Germinal center (tissue), 1 donor: ENCODE measurements at places on chromosomes 2 and 18.

GRCh38 chr2:65754219-65754618, 321.8 kb upstream of the SPRED2 start:
- DNase-seq: no peak

DNA sequence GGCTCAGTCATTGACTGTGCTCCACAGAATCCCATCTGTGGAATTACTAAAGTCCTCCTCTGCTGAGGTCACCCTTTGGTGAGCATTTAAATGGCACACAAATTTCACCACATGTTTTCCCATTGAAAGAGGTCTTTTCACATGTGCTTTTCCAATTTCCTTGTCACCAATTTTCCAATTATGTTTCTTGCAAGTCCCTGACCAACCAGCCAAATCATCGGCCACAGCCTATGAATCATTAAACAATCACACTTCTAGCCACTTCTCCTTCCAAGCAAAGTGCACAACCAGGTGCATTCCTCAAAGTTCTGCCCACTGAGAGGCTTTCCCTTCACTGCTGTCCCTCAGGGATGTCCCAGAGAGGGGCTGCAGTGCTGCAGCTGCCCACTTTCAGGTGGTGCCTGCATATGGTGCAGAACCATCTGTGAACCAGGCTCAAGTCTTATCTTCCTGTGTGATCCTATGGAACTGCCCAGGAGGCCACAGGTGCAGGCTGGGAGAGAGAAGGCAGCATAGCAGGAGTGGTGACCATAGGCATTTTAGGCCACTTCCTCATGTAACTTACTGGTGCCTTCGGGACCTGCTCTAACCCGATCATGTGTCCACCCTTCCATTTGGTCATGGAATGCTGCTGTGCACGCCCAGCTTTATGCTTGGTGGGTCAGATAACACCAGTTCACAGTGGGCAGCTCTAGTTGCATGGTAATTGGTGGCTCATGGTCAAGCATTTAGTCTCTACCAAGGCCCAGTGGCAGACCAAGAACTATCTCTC, 153.0 kb downstream of the SEPTIN10 start:
- DNase-seq: no peak

DNA sequence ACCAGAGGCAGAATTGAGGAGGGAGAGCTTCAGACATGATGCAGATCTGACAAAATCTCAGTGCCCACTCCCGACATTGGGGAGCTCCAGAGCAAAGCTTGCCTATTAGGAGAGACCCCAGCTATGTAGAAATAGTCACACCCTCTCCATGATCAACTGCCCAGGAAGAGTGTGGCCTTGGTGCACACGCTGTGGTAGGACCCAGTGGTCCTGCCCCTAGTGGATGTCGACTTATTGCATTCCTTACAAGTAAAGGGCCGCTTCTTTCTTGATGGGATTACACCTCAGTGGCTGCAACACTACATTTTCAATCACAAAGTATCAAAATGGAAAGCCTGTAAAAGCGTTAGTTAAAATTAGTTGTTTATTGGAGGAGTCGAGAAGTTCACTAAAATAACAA, 64.2 kb downstream of the VRK2 start:
- DNase-seq: no peak

DNA sequence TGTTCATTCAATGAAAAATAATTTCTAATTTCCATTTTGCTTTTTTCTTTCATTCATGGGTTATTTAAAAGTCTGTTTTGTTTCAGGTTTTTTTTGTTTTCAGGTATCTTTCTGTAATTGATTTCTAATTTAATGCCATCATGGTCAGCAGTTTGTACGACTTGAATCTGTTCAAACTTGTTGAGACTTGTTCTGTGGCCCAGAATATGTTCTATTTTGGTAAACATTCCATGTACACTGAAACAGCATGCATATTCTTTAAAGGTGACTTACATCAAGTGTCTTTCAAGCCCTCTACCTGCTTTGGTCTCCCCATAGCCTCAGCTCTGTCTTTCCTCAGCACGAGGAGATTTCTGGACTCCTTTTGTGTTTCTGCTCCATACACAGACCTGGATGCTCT, 49.1 kb downstream of the CYP1B1 start:
- DNase-seq: no peak

DNA sequence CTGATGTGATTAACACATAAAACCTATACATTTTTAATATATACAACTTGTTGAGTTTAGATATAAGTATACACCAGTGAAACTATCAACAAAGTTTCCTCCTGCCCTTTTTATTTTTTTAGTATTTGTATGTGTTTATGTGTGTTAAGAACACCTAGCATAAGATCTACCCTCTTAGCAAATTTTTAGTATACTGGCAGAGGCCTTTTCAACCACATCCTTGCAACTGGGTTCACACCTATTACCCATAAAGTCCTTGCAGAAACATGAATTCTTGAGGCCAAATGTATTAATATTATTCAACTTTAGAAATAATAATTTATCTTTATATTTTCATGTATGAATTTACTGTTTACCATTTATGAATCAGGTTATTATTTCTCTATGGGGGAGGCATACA, 119.7 kb upstream of the CRIM1 start:
- DNase-seq: no peak

DNA sequence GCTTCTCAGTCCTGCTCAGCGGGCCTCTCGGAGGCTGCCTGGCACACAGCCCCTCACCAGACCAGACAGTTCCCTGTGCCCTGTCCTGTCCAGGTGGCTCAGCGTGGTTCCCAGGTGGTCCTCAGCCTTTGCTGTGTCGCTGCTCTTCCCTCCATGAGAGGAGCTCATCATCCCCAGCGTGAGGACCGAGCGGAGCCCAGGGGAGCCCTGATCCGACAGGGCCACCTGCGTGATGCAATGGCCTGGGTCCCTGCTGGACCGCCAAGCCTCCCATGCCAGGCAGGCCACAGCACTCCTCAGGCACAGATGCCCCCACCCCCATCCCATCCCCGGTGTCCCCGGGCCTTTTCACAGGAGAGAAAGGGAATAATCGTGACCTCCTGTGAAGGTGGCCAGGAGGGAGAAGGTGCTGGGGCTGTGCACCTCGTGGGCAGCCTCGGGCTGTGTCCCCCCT, 4.3 kb downstream of the GPC1 start:
- no peak for DNase-seq

GRCh38 chr2:215529271-215529670, 93.4 kb upstream of the FN1 start:
- no peak for DNase-seq

DNA sequence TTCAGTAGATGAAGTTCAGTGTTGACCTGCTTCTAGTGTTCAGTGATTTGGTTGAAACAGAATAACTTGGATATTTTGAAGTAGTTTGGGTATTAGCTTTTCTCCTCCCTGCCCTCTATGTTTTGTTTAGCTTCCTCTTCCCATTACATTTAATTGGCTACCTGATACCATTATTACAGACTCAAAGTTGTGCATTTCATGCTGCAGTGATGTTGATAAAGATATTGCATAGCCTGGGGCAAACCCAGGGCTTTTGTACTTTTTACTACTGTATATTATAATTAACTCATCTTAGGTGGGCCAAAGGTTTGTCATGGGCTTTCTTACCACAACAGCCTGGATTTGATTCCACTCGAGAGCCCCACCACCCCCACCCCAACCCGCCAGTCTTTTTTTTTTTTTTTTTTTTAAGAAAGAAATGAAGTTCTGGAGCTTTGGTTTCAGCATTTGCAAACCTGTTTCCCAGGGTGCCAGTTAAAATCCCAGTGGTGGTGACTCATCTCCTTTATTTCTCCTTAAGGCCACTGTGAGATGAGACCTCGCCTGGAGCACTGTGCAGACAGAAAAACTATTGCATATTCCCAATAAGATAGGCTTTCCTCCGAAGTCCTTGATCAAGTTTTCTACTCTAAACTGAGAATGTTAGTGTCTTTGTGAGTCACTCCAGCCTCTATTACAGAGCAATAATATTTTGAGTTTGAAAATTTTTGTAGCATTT, 393.7 kb upstream of the FANCL start:
- no peak for DNase-seq

- no peak for DNase-seq
These were observed 186.6 kb downstream of the MYO5B start for GRCh38 chr18:50008306-50008705.

DNA sequence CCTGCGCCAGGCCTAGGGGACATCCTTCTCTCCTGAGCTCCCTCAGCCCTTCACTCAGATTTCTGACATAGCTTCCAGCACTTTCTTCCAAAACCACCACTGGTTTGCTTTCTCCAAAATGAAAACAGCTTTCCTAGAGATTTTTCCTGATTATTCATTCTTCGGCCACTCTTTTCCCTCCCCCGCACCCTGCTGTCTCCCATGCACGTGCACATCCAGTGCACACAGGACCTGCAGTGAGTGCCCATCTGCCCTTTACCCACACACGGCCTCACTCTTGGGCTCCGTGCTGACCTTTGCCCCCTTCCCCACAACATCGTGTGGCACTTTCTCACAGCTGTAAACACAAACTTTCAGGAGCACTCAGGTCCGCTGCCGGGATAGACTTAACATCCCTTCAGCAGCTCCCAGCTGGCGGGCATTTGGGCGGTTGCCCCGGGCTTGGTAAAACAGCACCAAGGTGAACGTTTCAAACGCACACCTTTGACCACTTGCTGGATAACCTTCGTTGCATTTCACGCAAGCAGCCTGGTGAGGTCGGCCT, 25.8 kb downstream of the KIF1A start:
- no peak for DNase-seq

GRCh38 chr2:240966457-240966905, 31.9 kb upstream of the SNED1 start:
- DNase-seq: no peak

- no peak for DNase-seq
These were observed 12.5 kb upstream of the TNFAIP6 start for GRCh38 chr2:151344906-151345305.

DNA sequence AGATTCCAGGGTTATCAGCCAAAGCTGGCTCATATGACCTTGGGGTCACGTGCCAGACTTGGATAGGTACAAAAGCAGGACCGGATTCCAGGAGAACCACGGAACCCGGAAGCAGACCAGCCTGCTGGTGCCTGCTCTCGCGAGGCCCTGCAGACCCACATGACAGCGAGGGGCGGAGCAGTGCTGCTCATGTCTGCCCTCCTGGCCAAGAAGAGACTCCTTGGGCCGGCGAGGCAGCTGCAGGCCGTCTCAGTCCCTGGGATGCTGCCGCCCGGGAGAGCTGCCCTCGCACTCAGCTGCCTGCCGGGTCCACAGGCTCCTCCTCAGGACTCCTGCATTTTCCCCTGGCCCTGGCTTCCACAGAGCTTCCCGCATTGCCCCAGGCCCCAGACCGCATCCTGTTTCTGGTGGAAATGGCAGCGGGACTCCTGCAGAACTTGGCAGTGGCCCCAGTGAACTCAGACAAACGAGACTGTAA, 739.5 kb downstream of the SOCS6 start:
- DNase-seq: no peak

DNA sequence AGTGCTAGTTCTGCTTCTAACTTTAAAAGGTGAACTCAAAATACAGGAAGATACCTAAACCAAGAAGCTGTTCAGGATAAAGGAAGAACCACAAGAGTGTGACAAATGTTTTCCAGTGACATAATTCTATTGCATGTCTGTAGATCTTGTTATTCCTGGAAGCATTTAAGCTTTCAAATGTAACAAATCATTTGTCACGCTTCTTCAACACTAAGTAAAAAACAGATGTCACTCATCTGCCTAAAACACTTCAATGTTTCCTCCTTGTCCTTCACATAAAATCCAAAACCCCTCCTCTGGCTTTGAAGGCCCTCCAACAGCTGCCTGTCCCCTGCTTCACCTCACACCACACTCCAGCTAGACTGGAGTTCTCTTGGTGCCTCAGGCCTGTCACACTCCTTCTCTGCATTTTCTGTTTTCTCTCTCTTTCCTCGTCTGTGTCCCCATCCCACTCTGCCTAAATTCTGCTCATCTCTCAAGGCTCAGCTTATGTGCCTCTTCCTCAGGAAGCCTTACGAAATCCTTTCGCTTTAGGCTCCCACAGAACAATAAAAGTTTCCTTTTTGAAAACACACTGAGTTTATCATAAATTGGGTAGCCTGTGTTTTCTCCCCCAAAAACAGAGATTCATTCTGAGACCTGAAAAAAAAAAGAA, 6.4 kb upstream of the CLEC4F start:
- DNase-seq: no peak

GRCh38 chr2:208129744-208130711, at the start of gene CRYGC:
Gene CRYGC, minus strand, starts transcription at chr2:208129828. Its CDS starts 36 bp downstream, at chr2:208129792.
- no peak for DNase-seq

DNA sequence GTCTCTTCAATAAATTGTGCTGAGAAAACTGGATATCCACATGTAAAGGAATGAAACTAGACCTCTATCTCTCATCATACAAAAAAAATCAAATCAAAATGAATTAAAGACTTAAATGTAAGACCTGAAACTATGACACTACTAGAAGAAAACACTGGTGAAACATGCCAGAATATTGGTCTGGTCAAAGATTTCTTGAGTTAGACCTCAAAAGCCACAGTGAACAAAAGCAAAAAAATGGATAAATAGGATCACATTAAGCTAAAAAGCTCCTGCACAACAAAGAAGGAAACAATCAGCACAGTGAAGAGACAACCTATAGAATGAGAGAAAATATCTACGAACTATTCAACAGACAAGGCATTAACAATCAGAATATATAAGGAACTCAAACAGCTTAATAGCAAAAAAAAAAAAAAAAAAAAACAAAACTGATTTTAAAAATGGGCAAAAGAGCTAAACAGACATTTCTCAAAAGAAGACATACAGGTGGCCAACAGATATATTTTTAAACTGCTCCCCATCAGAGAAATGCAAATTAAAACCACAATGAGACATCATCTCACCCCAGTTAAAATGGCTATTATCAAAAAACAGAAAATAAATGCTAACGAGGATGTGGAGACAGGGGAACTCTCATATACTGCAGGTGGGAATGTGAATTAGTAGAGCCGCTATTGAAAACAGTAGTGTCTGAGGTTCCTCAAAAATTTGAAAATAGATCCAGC, 66.3 kb downstream of the NCKAP1 start:
- no peak for DNase-seq

DNA sequence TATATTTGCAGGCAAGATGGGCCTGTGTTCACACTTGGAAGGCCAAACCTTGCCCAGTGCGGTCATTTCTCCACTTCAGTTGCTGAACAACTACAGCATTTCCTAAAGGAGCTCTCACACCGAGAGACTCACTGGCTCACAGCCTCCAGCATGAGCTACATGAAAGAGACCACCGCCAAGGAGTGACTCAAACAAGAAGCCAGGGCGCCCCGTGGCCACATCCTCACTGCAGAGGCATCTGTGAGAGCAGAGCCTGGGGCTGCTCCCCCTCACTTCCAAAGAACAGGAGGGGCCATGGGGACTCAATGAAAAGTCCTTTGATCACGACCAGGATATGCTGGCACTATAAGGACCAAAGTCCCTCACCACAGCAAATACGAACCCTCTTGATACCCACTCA, 50.0 kb downstream of the TMEM163 start:
- DNase-seq: no peak

- DNase-seq: no peak
These were observed 311.6 kb downstream of the EN1 start for GRCh38 chr2:118535818-118536212.

GRCh38 chr18:7273301-7273921, 42.5 kb downstream of the LRRC30 start:
- no peak for DNase-seq

- no peak for DNase-seq
These were observed 2.7 kb downstream of the SKOR2 start for GRCh38 chr18:47248604-47249313.
